ENCODE measurements at places on chromosomes 6 and 20. TPM values are rescaled to one million over a fixed set of nuclear protein-coding genes. Genes with fewer than 3 reads are reported as not detected.

Gene CFAP61
- not detected for total RNA-seq

DNA sequence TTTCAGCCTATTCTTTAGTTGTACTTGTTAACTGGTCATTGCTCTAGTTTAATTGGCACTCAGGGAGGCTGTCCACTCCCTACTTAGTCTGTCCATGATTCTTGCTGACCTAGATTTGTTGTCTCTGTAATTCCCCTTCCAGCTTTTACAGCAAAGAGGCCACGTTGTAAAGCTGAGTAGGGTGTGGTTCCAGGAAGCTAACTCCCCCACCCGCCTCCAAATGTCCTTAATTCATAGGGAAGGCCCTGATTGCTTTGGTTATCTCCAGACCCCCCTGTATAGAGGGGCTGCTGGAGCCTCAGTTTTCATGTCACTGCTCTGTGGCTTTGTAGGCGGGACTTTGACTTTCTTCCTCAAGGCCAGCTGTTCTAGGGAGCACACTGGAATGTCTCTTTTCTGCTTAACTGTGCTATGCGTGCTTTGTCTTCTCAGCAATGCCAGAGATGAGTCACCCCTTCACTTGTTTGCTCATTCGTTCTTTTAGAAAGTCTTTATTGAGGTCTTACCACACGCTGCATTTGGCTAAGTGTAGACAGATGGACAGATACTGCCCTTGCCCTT, 175.1 kb upstream of the JAG1 start:
- DNase-seq: peak; percentile 84

Gene AIF1
- total RNA-seq: not detected

GRCh38 chr6:107504270-107505026, 14.5 kb downstream of the SOBP start:
- DNase-seq: no peak

DNA sequence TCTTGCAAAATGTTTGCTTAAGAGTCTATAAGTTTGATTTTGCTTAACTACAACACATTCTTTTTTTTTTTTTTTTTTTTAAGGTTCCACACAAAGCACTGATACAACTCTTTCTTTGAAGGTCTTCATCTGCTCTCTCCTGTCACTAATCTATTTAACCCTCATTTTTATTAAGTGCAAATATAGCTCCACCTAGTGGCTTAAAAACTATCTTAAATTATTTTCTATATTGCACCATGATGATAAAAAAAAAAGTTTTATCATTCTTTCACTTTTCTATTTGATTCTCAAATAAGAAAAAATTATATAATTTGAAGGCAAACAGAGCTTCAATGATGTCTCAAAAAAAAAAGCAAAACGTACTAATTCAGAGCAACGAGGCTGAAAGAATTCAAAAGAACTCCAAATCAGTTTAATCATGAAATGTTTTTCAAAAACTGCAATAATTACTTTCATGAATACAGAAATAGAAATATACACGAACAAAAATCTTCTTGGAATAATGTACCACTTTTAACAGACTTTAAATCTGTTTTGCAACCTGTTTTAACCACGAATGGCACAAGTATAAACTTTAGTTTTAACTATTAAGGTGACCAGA, 12.8 kb downstream of the ESF1 start:
- no peak for DNase-seq

DNA sequence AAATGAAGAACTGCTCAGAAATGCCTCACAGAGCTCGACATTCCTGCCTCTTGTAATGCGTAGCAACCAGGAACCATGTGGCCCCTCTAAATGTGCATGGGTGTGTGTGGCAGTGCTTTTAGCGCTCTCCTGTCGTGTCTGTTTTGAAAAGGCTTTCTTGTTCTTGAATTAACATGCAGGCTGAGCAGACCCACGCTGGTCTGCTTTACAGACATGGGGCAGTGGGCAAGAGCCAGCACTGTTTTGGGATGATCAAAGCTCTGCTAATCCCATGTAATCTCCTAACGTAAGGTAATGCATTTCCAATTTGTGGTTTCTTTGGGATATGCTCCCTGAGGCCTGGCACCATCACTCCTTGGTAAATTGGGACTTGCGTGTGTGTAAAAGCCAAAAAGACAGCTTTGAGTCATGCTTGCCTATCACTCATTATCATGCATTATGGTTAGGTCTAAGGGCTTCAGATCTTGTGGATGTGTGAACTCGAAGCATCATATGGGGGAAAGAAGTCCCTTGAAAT, 11.8 kb downstream of the RIPOR2 start:
- DNase-seq: no peak

DNA sequence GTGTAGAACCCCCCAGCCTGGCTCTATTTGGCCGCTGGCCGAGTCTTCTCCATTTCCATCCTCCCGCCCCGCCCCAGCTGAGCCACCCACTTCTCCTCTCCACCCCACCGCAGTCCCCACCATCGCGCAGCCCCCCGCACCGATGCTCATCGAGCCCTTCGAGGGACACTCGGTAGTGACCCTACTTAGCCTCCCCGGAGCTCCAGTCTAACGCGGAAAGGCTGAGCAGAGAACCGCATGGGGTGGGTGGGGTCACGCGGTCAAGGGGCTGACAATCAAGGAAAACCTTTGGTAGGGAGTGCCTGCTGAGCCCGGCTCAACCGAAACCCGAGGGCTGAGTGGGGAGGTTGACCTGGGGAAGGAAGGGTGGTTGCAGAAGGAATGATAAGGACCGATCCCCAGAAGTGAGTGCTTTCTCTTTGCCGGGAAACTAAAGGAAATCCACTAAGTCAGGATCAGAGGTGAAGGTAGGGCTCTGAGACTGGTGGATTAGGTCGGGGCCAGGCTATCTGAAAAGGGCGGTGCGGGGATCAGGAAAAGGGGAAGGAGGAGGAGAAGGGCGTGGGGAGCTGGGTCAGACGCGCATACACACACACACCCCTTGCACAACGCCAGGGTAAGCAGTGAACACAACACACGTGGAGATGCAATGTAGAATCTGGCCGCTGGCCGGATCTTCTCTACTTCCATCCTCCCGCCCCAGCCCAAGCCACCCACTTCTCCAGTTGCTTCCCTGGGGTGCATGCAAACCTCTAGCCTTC, 49.8 kb downstream of the CPXM1 start:
- peak; percentile 49 for DNase-seq

- peak; percentile 27 for DNase-seq
Measured at GRCh38 chr6:150741633-150742200, 123.8 kb upstream of the MTHFD1L start.

Gene PRRT1
- total RNA-seq: not detected

DNA sequence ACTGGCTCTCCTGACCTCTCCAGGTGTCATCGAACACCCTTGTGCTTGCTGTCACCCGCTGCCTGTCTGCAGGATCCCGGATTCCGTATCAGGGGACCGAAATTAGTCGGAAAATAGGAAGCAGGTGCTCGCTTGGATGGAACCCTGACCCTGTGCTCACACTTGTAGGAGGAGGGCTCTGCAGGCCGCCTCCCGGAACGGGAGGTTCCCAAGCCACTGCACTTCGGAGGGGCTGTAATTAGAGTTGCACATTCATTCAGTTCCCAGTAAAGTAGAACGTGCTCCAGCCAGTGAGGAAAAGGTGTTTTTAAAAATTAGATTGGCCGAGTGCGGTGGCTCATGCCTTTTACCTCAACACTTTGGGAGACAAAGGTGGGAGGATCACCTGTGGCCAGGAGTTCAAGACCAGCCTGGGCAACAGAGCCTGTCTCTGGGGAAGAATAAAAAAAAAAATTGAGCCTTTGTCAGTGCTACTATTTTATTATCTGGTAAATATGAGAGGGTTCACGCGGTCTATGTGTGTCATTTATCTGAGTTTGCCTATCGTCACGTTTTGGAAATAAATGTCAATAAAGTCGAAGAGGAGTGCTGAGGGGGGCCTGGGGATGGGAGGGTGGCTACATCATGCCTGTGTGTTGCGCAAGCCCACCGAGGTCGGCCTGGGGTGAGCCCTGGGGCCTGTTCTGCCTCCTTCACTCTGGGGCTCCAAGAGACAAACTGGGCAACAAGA, 1.5 kb upstream of the GMEB2 start:
- DNase-seq: no peak

- DNase-seq: no peak
Measured at GRCh38 chr20:7843613-7844012, 96.6 kb downstream of the HAO1 start.

- DNase-seq: peak; percentile 13
Measured at GRCh38 chr6:109306733-109307132, 75.5 kb downstream of the CD164 start.

DNA sequence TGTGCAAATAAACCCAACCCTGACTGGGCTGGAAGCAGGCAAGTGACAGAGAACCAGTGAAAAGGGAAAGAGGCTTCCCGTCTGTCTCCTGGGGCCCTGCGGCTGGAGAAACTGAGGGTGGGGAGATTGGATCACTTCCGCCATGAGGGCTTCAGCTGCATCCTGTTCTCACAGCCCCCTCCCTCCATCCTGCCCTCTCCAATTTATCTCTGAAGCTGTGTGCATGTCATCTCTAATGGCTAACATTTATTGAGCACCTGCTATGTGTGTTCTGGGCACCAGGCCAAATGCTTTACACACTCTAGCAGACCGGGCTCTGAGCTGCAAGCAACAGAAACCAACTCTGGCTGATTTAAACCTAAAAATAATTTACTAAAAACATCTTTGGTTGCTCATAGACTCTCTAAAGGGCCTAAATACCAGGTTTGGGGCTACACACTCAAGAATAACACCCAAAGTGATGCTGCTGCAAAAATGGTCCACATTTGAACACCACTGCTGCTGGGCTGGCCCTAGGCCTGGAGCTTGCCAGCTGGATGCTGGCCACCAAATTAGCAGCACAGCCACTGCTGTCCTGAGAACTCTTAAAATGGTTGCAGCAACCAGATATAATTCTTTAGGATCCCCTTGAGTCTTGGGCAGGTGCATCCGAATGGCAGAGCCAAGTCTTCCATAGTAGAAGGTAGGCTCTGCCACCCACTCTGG, 123.6 kb upstream of the LRFN2 start:
- no peak for DNase-seq

Gene HSF2
- 38.2 TPM for total RNA-seq

- DNase-seq: no peak
Measured at GRCh38 chr6:28135393-28135792, 6.3 kb upstream of the ZKSCAN8 start.

GRCh38 chr6:139407718-139408222, 33.3 kb upstream of the CITED2 start:
- DNase-seq: peak; percentile 74

Gene DLL1
- 2.8 TPM for total RNA-seq

Gene CGA
- not detected for total RNA-seq

Gene ID4
- 3.0 TPM for total RNA-seq

DNA sequence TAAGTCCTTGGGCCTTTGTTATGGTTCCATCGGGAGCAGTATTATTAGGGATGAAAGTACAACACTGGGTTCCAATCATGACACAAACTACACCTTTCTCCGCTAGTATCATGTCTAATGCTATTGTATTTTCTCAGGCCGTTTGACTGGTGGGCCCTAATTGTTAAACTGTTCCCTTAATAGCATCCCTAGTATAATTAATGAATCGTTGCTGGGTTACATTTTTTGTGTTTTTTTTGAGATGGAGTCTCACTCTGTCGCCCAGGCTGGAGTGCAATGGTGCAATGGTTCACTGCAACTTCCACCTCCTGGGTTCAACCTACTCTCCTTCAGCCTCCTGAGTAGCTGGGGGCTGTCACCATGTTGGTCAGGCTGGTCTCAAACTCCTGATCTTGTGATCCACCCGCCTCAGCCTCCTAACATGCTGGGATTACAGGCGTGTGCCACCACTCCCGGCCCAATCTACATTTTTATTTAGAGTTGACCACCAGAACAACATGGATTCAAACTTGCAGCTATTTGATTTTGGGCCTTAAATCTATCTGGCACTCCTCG, 4.1 kb upstream of the ZNFX1 start:
- DNase-seq: no peak

GRCh38 chr6:52554684-52555280, 22.1 kb downstream of the TRAM2 start:
- no peak for DNase-seq

Gene LRRN4
- 0.15 TPM for total RNA-seq

Data from Daoy (cell line).